Dermis blood vessel endothelial cell (primary cell): ENCODE measurements at places on chromosomes 11 and 22. TPM values are rescaled to one million over a fixed set of nuclear protein-coding genes. Genes with fewer than 3 reads are reported as not detected.
A peak's percentile ranks its signal among the peaks of the same experiment; 100 is the strongest.

GRCh38 chr11:18493310-18493709 is 33.4 kb downstream of the TSG101 start:
- no peak for DNase-seq

DNA sequence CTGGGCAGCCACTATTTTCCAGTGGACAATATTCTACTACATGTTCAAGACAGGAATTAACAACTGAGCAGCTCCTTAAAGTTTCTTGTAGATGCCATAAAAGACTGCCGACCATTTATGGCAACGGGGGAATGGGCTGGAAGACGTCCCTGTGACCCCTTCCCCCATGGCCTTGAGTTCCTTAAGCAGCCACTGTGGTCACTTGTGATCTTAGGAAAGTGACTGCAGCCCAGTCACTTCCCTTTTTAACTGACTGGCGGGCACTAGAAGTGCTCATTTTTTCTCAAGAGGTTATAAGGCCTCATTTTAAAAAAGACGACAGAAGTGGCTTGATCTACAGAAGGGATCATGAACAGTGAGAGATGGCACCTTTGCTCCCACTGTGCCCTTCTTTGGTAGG is 153.2 kb upstream of the NARS2 start:
- DNase-seq = no peak

DNA sequence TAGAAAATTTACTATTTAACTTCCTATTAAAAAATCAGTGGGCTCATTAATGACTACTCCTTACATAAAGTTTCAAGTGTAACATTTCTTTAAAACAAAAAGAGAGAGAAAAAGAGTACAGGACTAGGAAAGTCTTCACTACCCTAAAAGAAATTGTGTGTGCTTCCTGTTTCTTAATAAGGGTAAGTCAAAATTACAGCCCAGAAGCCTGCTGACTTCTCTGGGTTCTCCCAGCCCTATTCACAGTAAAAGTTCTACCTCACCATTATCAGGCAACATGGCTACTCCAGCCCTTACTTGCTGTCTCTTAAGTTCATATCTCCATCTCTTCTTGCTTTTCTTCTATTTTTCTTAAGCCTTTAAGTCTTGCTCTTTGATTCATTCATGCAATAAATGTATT is 20.3 kb upstream of the ZC3H12C start:
- no peak for DNase-seq

DNA sequence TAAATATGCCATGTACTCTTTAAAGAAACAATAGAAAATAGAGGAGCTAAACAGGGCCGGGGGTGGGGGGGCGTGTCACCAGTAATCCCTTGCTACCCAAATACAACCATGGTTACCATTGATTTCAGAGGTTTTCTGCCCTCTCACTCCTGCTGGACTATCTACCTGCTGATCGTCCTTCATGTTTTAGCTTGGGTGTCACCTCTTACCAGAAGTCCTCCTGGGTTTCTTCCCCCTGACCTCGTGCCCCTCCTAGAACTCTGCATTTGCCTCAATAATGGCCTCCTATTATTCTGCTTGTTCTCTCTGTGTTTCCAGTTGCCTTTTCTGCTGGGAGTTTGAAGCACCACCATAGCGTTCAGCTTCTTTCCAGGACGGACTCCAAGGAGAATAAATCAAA is 9.4 kb upstream of the PVALB start:
- DNase-seq = no peak

- peak; percentile 26 for DNase-seq
These were observed 48.4 kb upstream of the SCUBE2 start for GRCh38 chr11:9139628-9140357.

GRCh38 chr11:92969634-92970347 is at the start of gene MTNR1B:
Gene MTNR1B (plus strand): TSS chr11:92969651. CDS start chr11:92969726, 75 bp downstream.
- no peak for DNase-seq

DNA sequence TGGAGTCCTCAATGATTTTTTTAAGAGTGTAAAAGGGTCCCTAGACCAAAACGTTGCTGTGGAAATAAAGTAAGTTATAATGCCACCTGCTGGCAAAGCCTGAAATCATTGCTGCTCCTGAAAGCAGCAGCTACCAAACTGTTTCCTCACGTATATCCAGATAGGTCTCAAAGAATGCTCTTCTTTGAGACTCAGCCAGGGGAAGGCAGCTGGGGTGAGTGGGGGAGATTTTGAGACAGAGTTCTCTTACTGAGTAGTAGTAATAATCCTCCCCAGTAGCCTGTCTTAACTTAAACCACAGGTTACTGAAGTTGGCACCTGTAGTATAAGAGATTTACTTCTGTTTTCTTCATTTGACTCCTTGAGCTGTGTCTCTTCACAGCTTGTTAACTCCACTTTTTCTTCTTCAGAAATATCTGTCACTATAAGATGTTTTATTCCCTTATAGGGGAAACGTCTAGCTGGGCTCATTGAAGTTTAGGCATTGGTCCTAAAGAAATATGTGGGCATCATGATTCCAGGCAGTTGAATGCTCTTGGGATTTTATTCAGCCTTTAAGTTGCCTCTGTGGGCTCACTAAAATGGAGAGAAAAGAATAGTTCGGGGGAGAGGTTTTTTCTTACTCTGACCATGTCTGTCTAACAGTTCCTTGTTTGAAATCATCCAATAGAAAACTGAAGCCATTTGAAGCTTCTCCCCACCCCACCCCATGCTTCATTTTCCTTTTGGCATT is 77.9 kb downstream of the BTBD10 start:
- peak; percentile 70 for DNase-seq

GRCh38 chr22:35678836-35679235 is 30.6 kb downstream of the APOL6 start:
- no peak for DNase-seq

- no peak for DNase-seq
These were observed 8.4 kb upstream of the MGAT3 start for GRCh38 chr22:39448205-39449054.

- no peak for DNase-seq
These were observed 130.8 kb downstream of the CEP164 start for GRCh38 chr11:117458275-117459122.

GRCh38 chr11:44645827-44646226 is 80.4 kb downstream of the CD82 start:
- DNase-seq = no peak

DNA sequence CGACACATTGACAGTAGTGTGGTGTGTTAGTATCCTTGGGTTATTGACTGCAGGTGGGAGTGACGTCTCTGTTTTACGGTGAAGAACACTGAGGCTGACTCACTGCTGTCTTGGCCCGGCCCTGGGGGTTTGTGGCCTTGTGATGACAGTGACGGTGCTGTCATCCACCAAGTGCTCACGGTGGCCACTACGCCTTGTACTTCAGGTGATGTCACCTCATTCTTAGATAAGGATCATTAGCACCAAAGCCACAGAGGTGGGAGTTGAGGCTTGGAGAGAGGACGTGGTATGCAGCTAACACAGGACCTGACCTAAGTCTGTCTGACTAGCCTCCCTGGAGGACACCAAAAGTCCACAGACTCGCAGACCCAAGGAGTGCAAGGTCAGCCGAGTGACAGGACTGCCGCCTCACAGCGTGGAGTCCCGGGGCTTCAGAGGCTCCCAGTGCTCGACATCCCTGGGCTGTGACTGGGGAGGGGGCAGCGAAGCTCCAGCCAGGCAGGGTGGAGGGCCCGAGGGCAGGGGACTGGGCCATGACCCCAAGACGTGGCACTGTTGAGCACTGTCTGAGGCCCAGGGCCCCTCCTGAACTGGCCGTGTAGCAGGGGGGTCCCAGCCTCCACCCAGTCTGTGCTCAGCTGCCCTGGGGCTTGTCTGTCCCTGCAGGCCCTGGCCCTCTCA is 56.5 kb downstream of the NAT10 start:
- DNase-seq = no peak

DNA sequence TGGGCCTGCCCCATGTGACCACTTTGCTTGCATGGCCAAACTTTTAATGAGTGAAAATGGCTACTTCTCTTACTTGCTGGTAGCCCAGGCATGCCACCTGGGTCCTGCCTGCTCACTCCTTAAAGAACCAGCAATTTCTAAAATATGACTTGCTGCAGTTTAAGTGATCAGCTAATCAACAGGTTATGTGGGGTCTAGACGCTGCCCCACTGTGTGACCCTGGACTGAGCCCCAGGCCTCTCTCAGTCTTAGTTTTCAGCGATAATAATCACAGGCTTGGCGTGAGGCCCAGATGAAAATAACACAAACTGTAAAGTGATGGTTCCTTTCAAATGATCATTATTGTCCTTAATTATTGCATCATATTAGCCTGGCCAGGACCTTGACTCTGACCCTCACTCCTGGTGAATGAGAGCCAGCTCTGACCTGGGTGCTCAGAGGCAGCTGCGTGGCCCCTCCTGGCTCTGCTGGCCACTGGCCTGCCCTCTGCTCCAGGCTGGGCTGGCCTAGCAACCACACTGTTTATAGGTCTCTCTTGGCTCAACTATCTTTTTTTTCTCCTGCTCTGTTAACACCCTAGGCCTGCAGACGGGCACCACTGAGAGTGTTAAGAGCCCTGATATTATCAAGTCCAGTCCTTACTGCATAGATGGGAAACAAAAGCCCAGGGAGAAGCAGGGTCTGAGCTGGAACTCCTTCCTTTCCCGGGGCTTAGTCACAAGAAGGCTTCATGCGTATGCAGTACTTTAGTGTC is 89.7 kb downstream of the RRM1 start:
- DNase-seq = no peak

The ELMOD1 gene
- total RNA-seq = 0.17 and 2.1 TPM in 2 replicates

The MUC15 gene
- not detected in 2 replicates for total RNA-seq

The GP1BB gene
- total RNA-seq = 5.3 and 5.4 TPM in 2 replicates

The CYP2D6 gene
- total RNA-seq = 0.09 and 0.68 TPM in 2 replicates
